ENCODE measurements at places on chromosomes 6 and 20. TPM values are rescaled to one million over a fixed set of nuclear protein-coding genes. Genes with fewer than 3 reads are reported as not detected.
A peak's percentile ranks its signal among the peaks of the same experiment; 100 is the strongest.

DNA sequence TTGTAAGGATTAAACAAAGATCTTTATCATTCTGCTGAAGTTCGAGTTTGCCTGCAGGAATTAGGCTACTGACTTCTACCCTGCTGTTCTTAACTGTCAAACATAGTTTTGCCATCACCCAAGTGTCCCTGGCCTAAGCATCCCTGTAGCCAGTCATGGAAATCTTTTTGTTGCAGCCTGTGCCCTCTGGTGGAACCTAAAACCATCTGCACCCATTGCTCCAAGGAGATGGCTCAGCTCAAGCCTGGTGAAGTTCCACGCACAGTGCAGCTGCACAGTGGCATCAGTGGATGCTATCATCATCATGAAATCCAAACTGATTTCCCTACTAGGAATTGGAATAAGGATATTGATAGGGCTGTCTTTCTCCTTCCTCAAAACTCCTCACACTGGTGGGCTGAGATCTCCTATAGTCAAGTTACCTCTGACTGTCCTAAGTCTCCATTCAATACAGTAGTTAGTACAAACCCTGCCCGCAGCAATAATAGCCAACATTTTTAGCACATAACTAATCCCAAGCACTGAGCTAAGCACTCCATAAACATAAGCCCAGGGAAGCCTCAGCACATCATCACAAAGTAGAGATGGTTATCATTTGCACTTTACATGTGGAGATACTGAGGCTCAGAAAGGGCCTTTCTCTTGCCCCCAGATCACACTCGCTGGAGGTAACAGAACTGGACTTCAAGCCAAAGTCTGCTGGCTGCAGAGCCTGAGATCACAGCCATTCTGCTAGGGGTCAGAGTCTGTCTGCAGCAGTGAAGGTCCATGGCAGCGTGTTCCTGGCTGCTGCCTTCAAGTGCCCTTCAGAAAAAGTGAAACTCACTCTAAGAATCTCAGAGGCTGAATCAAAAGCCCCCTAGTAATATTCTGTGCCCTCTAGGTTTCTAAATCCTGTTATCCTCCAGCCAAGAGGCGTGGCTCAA lies 77.2 kb upstream of the MC3R start:
- DNase-seq: peak; percentile 38

GRCh38 chr6:128519931-128520435 lies 416 bp downstream of the PTPRK start:
- peak; percentile 79 for DNase-seq

GRCh38 chr6:158409451-158409850 lies 97.2 kb downstream of the TULP4 start:
- DNase-seq: peak; percentile 48

DNA sequence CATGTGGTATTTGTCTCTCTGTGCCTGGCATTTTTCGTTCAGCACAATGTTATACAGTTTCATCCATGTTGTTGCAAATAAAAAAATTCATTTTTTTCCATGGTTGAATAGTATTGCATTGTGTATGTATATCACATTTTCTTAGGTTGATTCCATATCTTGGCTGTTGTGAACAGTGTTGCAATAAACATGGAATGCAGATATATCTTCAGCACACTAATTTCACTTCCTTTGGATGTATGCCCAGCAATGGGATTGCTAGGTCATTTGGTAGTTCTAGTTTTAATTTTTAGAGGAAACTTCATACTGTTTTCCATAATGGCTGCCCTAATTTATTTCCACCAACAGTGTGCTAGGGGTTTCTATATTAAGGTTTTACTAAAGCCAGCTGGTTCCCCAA lies 52.6 kb downstream of the GFRAL start:
- no peak for DNase-seq

PLG gene
- not detected for total RNA-seq

ZNF831 gene
- not detected for total RNA-seq

DNA sequence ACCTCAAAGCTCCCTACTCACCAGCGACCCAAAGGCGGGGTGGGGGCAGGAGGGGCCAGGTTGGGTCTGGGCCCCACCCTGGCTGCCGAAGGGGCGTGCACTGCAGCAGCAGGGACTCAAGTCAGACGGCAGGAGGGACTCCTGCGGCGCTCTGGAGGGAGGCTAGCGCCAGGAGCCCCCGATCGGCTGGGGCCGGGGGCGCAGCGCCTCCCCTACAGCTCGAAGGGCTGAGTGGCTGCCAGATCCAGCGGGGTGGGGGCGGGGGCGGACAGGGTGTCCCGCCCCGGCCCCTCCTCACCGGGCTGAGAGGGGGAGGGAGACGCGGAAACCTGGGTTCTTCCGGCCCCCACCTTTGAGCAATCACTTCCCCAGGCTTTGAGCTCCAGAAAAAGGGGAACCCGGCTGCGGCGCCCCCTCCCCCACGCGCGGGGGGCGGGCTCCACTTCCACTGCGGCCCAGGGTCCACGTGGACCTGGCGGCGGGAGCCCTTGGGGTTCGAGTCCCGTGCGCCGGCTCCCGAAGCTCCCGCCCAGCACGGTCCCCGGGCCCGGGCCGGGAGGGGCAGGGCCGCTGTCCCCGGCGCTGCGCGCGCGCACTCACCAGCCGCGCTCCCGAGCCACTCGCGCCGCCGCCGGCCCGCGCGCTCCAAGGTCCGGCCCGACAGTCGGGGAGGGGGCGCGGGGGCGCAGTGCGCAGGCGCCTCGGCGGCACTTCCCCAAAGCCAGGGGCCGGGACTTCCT lies at the start of gene RGS19:
Gene RGS19 (minus strand): TSS at position 246 of the 740 bp plus-strand sequence. CDS start 2,632 bp downstream, outside the sequence.
- DNase-seq: peak; percentile 67

TBX18 gene
- 16.2 TPM for total RNA-seq

- DNase-seq: no peak
Measured at GRCh38 chr20:39170896-39171463, 208.8 kb downstream of the DHX35 start.

NKAIN4 gene
- total RNA-seq: not detected

Measured in GM23248 (cell line).